ENCODE measurements at places on chromosomes 2 and 18.

DNA sequence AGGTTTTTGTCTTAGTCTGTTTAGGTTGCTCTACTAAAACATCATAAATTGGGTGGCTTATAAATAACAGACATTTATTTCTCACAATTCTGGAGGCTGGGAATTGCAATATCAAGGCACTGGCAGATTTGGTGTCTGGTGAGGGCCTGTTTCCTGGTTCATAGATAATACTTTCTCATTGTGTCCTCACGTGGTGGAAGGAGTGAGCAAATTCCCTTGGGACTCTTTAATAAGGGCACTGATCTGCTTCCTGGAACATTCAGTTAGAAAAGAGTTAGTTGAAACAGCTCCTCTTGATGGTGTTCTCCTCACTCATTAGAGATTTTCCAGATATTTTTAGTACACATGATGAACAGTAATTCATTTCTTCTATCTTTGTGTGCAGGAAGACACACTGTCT lies 22.3 kb downstream of the COL4A3 start:
- DNase-seq, result no peak

DNA sequence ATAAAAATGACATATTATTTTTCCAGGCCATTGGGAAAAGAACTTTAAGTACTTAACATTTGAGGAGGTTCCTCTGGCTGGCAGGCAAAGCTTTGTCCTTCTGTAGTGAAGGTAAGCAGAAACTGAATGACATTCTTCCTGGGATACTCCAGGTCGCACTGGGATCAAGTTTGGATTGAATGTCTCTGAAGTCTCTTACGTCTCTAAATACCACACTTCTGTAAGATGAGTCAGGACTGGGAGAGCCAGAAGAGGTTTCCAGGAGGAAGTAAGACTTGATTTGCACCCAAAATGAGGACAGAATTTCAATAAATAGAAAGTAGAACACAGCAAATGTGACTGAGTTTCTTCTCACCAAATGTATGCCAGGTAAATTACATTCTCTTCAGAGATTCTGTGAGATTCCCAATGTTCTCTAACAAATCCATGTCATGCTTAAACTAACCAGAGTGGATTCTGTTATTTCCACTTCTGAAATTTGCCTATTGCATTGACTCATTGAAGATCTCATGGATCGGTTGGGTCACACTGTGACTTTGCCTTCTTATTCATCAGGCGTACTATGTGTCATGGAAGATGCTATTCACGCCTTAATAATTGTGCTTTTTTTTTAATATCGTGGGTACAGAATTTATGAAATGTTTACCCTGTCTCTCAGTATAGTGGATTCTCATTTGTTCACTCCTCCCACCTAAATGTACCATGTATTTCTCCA lies 25.5 kb upstream of the VIT start:
- DNase-seq, result peak; percentile 30

- DNase-seq, result no peak
Observed at GRCh38 chr2:182301093-182301492, 125.7 kb downstream of the PDE1A start.

DNA sequence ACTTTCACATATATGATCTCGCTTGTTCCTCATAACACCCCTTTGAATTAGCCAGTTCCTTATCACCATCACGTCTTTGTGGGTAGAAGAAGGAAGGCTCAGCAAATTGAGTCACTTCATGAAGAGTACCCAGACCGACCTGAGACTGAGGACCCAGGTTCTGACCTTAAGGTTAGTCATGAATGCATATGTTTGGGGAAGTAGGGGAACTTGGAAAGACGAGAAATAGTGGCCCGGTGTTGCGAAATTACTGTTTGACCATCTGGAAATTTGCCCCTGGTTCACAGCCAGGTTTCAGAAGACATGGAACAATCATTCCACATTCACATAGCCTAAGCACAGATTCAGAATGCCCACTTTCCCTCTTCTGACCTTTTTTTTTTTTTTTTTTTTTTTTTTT lies 59.8 kb downstream of the MEIS1 start:
- no peak for DNase-seq

DNA sequence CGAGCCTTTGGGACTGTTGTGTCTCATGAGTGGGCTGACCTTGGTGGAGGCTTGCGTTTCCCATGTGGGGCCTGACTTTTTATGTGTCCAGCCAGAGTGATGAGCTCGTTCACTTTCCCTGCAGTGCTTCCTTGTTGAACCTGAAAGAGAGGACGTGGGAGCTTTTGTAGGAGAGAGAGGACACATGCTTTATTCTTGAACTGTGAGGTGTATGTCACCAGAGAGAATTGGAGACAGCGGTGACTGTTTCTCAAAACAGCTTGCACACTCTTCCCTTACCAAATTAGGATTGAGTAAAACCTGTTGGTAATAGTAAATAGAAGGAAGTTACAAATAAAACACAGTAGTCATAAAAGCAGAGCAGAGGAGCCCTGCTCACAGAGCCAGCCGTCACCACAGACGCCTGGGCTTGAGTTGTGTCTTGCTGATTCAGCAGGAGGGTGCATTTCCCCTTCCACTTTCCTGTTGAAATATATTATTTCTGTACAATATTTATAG lies 60.7 kb downstream of the INPP4A start:
- no peak for DNase-seq

All from RKO (cell line).